GM12878 (cell line): ENCODE measurements at places on chromosomes 11 and 22. TPM values are rescaled to one million over a fixed set of nuclear protein-coding genes. Genes with fewer than 3 reads are reported as not detected.

CD3D gene
- total RNA-seq, result 0.32 and 0.69 TPM in 2 replicates

TRIM29 gene
- not detected in 2 replicates for total RNA-seq

HEPACAM gene
- total RNA-seq, result 0.08 TPM in 1 of 2 replicates, not detected in the other

LINC01488 gene
- not detected in 2 replicates for total RNA-seq

ZNF215 gene
- 1.9 and 2.4 TPM in 2 replicates for total RNA-seq

FAM181B gene
- total RNA-seq, result not detected in 2 replicates

VPS51 gene
- total RNA-seq, result 130 and 140 TPM in 2 replicates

FSHB gene
- total RNA-seq, result not detected in 2 replicates

NTM gene
- total RNA-seq, result not detected in 2 replicates

SCO2 gene
- 6.4 and 16.0 TPM in 2 replicates for total RNA-seq

UPK3A gene
- total RNA-seq, result not detected in 2 replicates

RIC3 gene
- 2.1 and 2.9 TPM in 2 replicates for total RNA-seq

SOX6 gene
- 0.03 and 0.16 TPM in 2 replicates for total RNA-seq

FGF19 gene
- total RNA-seq, result 0.08 TPM in 1 of 2 replicates, not detected in the other

THYN1 gene
- 45.7 and 45.9 TPM in 2 replicates for total RNA-seq

CNIH2 gene
- total RNA-seq, result 1.2 and 2.0 TPM in 2 replicates

DRICH1 gene
- 0.24 TPM in 1 of 2 replicates, not detected in the other for total RNA-seq

LARGE2 gene
- 0.32 and 0.41 TPM in 2 replicates for total RNA-seq

LRP4 gene
- total RNA-seq, result 0.21 TPM in 1 of 2 replicates, not detected in the other

SCN3B gene
- not detected in 2 replicates for total RNA-seq

KRTAP5-4 gene
- total RNA-seq, result not detected in 2 replicates

TRPM5 gene
- not detected in 2 replicates for total RNA-seq

MRGPRF gene
- not detected in 2 replicates for total RNA-seq

MPEG1 gene
- 10.7 and 12.3 TPM in 2 replicates for total RNA-seq

TECTA gene
- total RNA-seq, result 0.05 and 0.11 TPM in 2 replicates

ELMOD1 gene
- total RNA-seq, result not detected in 2 replicates

ARHGAP8 gene
- total RNA-seq, result not detected in 2 replicates

ART5 gene
- total RNA-seq, result not detected in 2 replicates

PRG3 gene
- not detected in 2 replicates for total RNA-seq

PRG2 gene
- total RNA-seq, result 1.7 and 2.0 TPM in 2 replicates

OAF gene
- total RNA-seq, result 1.5 and 2.0 TPM in 2 replicates

PPFIBP2 gene
- total RNA-seq, result 45.2 and 52.5 TPM in 2 replicates

ARL14EP gene
- 29.8 and 31.7 TPM in 2 replicates for total RNA-seq

SLC35F2 gene
- 33.4 and 33.9 TPM in 2 replicates for total RNA-seq

MISFA gene
- total RNA-seq, result 3.8 and 4.6 TPM in 2 replicates

ZNF408 gene
- total RNA-seq, result 11.3 and 12.1 TPM in 2 replicates

GAL3ST1 gene
- total RNA-seq, result not detected in 2 replicates

AASDHPPT gene
- 45.4 and 47.2 TPM in 2 replicates for total RNA-seq
